ENCODE measurements at places on chromosomes 16 and 17. TPM values are rescaled to one million over a fixed set of nuclear protein-coding genes. Genes with fewer than 3 reads are reported as not detected.

PCTP gene
- 16.9 TPM for total RNA-seq

DNA sequence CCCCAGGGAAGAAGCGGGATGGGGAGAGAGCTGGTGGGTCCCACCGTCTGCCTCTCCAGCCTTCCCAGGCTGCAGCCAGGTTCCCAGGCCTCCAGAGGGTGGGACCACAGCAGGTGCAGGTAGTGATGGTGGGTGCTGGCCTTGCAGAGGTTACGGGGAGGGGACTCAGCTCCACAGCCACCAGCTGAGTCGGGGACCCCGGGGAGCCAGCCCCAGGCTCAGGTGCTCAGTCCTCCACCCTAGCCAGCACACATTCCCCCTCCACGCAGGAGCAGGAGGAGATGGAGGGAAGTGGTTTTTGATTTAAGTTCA, 5.0 kb downstream of the TP53I13 start:
- no peak for DNase-seq

DNA sequence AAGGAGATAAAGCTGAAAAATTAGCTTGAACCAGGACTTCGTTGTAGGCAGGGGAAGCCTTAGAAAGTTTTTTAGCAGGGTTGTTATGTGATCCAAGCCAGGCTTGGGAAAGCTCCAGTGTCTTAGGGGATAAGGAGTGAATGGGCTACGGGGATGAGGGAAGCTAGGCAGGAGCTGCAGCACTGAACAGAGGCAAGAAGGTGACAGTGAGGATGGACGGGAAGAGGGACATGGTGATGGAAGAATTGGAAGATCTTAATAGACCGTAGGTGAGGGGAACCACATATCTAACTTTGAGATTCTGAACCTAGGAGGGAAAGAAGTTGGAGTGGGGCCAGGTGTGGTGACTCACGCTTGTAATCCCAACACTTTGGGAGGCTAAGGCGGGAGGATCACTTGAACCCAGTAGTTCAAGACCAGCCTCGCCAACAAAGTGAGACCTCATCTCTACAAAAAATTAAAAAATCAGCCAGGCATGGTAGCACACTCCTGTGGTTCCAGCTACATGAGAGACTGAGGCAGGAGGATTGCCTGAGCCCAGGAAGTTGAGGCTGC, 3.2 kb downstream of the RHBDL3 start:
- DNase-seq, result no peak

GRCh38 chr17:12342609-12343435, 322.1 kb downstream of the MAP2K4 start:
- DNase-seq, result peak; percentile 34

DNA sequence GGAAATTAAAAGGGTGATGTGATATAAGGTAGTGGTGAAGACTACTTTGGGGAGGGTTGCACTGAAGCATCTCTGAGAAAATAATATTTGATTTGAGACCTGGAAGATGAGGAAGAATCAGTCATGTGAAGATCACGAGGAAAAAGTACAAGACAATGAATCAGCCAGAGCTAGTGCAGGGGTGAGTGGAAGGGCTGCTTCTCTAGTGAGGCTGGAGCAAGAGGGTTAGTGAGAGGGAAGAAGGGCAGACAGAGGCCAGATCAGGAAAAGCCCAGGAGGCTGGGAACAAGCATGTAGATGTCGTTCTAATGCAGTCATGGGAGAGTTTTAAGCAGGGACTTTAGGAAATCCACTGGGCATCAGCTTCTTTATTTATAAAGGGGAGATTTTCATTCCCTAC, 504.2 kb upstream of the SALL1 start:
- no peak for DNase-seq

TBL3 gene
- total RNA-seq, result 23.9 TPM

DNA sequence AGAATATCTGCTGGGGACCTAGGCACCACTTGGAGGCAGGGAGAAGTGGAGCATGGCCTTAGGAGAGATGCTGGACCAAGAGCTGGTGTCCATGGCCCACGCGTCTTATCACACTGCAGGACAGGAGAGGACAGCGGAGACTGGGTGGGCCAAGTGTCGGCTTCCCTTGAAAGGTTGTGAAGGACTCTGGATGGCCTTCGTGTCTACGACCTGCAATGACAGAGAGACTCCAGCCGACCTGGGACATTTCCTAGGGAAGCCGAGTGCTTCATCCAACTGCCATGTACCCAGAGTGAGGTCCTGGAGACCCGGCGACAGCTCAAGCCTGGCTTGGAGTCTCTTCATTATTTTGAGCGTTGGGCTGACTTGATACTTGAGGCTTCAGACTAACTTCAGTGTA, 20.5 kb downstream of the C1QTNF1 start:
- DNase-seq, result no peak

- no peak for DNase-seq
Observed at GRCh38 chr16:75131081-75131480, 14.5 kb upstream of the LDHD start.

- no peak for DNase-seq
Observed at GRCh38 chr17:51761105-51761504, 397.4 kb downstream of the CA10 start.

AANAT gene
- not detected for total RNA-seq

DNA sequence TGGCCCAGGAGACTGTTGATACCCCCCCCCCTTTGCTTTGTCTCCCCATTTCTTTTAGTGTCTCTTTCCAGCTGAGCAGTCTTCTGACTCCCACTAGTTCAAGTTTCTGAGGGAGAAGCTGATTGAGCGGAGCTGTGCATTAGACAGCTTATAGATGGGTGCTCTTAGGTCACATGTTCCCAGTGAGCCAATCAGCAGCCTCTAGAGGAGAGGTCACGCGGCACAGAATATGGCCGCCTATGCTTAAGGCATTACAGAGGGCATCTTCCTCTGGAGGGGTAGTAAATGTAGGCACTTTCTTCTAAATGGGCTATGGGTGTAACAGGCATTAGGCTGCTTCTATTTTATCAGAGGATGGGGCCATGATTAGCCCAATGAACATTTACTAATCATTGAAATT, 131.6 kb downstream of the CDH13 start:
- DNase-seq, result no peak
